ENCODE measurements at places on chromosomes 13 and 19. TPM values are rescaled to one million over a fixed set of nuclear protein-coding genes. Genes with fewer than 3 reads are reported as not detected.

- DNase-seq = no peak
Observed at GRCh38 chr19:1249990-1250436, 1.6 kb downstream of the MIDN start.

- DNase-seq = peak; percentile 90
Observed at GRCh38 chr19:3036119-3036976, 7.3 kb upstream of the TLE2 start.

GRCh38 chr19:34096020-34096915 lies 76.0 kb upstream of the LSM14A start:
- no peak for DNase-seq

- DNase-seq = no peak
Observed at GRCh38 chr13:77113496-77113895, 86.5 kb upstream of the FBXL3 start.

The HS6ST3 gene
- total RNA-seq = not detected

DNA sequence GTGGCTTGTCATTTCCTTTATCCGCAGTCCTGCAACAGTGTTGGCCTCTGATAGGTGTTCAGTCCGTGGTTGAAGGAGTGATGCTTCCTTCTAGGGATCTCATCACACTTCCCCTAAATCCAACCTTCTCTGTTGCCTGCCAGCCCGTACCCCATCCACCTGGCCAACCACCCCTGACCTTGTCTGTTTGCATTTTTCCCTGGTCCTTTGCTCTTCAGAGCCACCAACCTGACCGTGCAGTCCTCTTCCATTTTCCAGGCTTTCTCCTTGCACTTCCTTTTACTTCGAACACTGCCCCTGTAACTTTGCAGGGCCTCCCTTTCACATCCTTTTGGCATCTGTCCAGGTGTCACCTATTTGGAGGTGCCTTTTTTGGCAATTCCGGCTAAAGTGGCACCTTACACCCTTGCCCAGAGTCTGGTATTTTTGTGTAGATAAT lies 696 bp downstream of the ZNF460 start:
- DNase-seq = peak; percentile 36

DNA sequence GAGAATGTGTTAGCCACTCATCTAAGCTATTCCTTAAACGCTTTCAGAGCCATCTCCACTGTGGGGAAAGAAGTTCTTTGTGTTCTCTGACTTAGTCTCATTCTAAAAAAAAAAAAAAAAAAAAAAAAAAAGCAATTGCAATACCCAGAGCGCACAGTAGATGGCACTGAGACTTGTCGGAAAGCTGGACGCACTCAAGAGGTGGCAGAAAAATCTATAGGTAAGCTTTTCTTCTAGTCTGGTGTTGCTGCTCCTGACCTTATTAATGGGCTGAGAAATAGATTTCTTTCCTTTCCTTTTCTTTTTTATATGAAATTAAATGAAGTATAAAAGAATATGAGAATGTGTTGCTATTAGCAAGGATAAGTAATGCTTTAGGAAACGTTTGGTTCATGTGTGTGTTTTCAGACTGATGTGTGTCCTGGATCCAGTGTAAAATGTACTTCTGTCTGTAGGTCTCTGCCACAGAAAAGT lies 4.7 kb upstream of the GJB2 start:
- DNase-seq = peak; percentile 72

The USE1 gene
- total RNA-seq = 50.4 TPM

DNA sequence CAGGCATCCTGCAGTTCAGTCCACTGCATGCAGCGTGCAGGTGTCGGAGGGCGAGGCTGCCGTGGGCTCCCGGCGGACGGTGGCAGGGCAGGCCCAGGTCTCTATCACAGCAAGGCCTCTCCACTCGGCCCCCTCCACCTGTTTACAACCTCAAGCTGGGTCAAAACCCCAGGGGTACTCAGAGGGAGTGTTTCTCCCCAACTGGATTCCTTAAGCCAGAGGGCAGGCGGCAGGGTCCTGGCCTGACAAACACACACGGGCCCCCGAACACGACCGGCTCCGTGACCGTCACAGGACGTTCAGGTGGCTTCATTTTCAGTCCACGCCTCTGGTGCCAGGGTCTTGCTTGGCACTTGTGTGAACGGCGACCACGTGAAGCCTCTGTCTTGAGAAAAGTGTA lies 23.5 kb downstream of the RASA3 start:
- DNase-seq = no peak

The MISP3 gene
- total RNA-seq = 1.1 TPM

The SERPINE3 gene
- under 0.01 TPM for total RNA-seq

GRCh38 chr19:18488403-18488723 lies 33.5 kb downstream of the ELL start:
- peak; percentile 26 for DNase-seq

The PDE4C gene
- total RNA-seq = under 0.01 TPM

DNA sequence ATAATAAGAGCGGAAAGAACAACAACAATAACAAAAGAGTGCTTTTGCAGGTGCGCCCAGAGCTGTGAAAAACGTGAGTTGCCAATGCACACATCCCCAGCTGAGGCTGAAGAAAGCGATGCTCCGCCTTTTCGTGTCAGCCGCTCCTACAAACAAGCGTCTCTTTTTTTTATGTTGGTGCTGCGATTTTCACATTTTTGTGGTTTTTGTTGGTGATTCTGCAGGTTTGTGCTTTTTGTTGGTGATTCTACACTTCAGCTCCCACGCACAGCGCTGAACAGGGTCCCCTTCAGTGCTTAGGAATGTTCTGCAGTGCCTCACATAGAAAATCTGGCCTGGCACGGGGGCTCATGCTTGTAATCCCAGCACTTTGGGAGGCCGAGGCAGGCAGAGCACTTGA lies 7.3 kb upstream of the SBK3 start:
- DNase-seq = no peak

DNA sequence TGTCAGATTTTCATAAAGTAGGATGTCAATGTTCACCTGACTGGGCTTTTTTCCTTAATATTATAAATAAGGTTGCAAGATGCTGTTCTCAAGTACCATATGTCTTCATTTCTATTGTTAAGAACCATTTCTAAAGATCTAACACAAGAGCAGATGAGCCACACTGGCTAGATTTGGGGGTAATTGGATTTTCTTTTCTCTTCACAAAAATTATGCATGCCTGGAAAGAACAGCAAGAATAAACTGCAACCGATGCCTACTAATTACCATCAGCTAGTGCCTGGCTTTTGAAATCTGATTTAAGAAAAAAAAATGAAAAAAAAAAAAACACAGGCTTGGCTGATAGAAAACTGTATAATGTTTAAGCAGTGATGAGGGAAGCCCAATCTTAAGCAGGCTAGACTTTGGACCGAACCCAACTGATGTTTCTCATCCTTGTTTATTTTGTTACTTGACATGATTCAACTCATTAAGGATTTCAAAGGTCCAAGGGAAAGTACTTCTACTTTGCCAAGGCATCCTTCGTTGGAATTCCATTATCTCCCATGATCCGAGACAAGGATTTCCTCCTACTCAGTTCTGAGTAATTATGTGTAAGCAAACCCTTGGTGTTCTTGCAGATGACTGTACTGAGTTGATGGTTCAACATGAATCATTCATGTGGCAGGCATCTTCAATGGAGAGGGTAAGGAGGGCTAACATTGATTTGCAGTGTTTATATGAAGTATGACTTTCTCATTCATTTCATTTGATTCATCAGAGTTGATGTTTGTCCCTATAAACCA lies 300.5 kb downstream of the SPRY2 start:
- no peak for DNase-seq

DNA sequence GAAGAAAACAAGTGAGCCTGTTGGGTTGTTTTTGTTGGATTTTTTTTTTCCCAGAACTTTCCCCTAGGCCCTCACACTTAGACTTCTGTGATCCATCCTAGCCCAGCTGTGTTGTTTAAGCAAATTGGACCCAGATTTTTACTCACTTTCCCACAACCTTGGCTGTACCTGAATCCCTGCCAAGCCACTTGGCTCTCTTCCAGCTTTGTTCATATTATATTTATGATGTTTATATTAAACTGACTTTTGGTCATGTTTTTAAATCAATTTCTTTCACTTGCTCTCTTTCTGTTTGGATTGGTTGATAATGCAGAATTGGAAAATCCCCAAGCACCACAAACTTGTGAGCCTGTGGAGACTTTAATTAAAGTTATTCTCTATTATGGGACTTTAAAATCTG lies 16.6 kb downstream of the OLFM4 start:
- no peak for DNase-seq

The ZNF541 gene
- under 0.01 TPM for total RNA-seq

The FAM83E gene
- 3.2 TPM for total RNA-seq

- DNase-seq = no peak
Observed at GRCh38 chr13:28716511-28716910, 2.3 kb downstream of the SLC46A3 start.

The PVR gene
- total RNA-seq = 29.9 TPM

Data from hematopoietic multipotent progenitor cell (in vitro differentiated cells).